ENCODE measurements at places on chromosomes 4 and X. TPM values are rescaled to one million over a fixed set of nuclear protein-coding genes. Genes with fewer than 3 reads are reported as not detected.

RRH gene
- not detected for total RNA-seq

- H3K36me3 ChIP-seq: no peaks in the 10 kb centered on the region
- DNase-seq: no peak
- H3K27ac ChIP-seq: no peak overlapping the region
- H3K4me1 ChIP-seq: no peaks in the 10 kb centered on the region
These were observed 70.4 kb upstream of the ELOVL6 start for GRCh38 chr4:110268790-110269189.

TMEM144 gene
- total RNA-seq: 14.7 TPM

CCDC149 gene
- total RNA-seq: 21.0 TPM

- H3K36me3 ChIP-seq: no peaks in the 10 kb centered on the region
- no peak for DNase-seq
- no peak overlapping the region for H3K4me3 ChIP-seq
These were observed 32.7 kb downstream of the CPLX1 start for GRCh38 chr4:793093-793861.

GRCh38 chrX:68832101-68832416 lies 3.2 kb downstream of the EFNB1 start:
- H3K36me3 ChIP-seq: no peaks in the 10 kb centered on the region
- H3K4me1 ChIP-seq: no peaks in the 10 kb centered on the region
- peak overlapping the region; percentile 67 for H3K4me3 ChIP-seq
- H3K27ac ChIP-seq: peak overlapping the region; percentile 36
- no peak for DNase-seq

S100P gene
- total RNA-seq: 0.29 TPM

DNA sequence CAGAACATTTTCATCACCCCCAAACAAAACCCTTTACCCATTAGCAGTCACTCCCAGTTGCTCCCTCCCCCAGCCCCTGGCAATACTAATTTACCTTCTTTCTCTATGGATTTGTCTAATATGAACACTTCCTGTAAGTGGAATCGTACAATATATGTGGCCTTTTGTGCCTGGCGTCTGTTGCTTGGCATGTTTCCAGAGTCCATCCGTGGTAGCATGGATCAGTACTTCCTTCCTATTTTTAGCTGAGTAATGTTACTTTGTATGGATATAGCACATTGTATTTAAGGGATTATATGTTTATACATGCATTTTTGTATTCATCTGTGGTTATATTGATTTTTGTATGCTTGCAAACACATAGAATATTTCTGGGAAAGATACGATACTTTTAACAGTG lies 48.2 kb downstream of the PPEF1 start:
- no peak overlapping the region for H3K4me3 ChIP-seq
- H3K27ac ChIP-seq: no peak overlapping the region
- no peaks in the 10 kb centered on the region for H3K36me3 ChIP-seq
- H3K27me3 ChIP-seq: peaks cover 14% of the 10 kb centered on the region
- DNase-seq: no peak

Data from breast epithelium (tissue), 4 donors.